ENCODE measurements at places on chromosomes 4 and X. TPM values are rescaled to one million over a fixed set of nuclear protein-coding genes. Genes with fewer than 3 reads are reported as not detected.

LDB2 gene
- 0.75 TPM for total RNA-seq

CCDC160 gene
- total RNA-seq = 0.29 TPM

TRIM61 gene
- not detected for total RNA-seq

MSMO1 gene
- total RNA-seq = 96.7 TPM
